ENCODE measurements at places on chromosomes 6 and 20. TPM values are rescaled to one million over a fixed set of nuclear protein-coding genes. Genes with fewer than 3 reads are reported as not detected.

Gene PRR18
- 0.29 TPM for total RNA-seq

DNA sequence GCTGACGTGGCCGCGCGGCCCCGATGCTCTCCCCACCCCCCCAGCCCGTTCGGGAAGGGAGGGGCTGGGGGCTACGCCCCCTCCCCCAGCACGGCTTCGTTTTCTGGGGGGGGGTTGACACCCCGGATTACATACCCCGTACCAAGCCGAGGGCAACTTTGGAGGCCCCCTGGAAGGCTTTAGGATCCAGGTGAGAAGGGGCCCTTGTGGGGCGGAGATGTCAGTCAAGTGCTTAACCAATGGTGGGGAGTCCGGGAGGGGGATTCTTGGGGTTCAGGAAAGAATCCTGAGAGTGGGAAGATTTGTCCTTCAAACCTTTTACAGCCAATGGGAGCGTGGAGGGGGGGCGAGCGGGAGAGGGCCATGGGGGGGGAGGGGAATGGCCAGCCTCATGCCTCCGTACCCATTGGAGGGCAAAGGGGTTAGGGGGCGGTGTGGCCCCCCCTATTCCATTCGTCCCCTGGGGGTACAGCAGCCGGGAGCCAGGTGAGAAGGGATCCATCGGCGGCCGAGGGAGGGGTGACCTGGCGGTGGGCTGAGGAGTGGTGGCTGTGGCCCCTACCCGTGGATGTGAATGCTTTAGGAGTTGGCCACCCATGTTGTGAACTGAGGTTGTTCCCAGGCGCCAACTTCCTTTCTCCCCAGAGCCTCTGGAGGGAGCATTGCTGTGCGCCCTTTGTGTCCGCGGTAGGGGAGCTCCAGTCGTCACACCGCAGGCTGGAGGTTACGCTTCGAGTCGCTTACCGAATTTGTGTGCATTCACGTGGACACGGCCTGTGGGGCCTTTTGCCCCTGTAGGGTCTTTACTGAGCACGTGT, 682 bp downstream of the BRD2 start:
- no peaks in the 10 kb centered on the region for H3K27me3 ChIP-seq
- peak overlapping the region; percentile 100 for H3K27ac ChIP-seq
- peaks cover 19% of the 10 kb centered on the region for H3K36me3 ChIP-seq
- peak; percentile 94 for DNase-seq
- peaks cover 29% of the 10 kb centered on the region for H3K4me1 ChIP-seq
- peak overlapping the region; percentile 95 for H3K4me3 ChIP-seq

GRCh38 chr6:19327661-19328060, 509.5 kb upstream of the ID4 start:
- no peak overlapping the region for H3K4me3 ChIP-seq
- no peak for DNase-seq
- H3K27ac ChIP-seq = no peak overlapping the region
- no peaks in the 10 kb centered on the region for H3K36me3 ChIP-seq
- peaks cover 2% of the 10 kb centered on the region for H3K4me1 ChIP-seq

DNA sequence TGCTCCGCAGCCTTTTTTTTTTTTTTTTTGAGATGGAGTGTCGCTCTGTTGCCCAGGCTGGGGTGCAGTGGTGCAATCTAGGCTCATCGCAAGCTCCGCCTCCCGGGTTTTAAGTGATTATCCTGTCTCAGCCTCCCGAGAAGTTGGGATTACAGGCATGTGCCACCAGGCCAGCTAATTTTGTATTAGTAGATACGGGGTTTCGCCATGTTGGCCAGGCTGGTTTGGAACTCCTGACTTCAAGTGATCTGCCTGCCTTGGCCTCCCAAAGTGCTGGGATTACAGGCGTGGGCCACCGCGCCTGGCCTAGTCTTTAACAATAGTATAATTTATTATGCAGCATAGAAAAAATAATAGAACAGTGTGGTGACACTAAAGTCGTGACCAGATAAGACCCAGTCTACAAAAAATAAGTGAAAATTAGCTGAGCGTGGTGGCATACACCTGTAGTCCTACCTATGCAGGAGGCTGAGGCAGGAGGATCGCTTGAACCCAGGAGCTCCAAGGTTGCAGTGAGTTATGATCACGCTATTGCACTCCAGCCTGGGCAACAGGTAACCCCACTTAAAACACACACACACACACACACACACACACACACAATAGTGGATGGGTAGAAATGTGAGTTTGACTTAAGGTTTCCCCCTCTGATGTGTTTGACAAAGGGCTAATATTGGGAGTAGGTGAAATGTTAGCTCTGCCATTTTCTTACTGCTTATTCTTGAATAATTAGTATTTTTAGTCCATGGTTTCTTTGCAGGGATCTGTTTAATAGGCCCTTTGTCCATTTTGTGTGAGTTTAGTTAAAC, 6.5 kb downstream of the PIM1 start:
- DNase-seq = no peak
- peaks cover 8% of the 10 kb centered on the region for H3K4me1 ChIP-seq

- no peaks in the 10 kb centered on the region for H3K36me3 ChIP-seq
- no peak for DNase-seq
- H3K4me3 ChIP-seq = no peak overlapping the region
- H3K4me1 ChIP-seq = peaks cover 25% of the 10 kb centered on the region
- H3K27ac ChIP-seq = no peak overlapping the region
Measured at GRCh38 chr20:39880890-39881289, 808.1 kb downstream of the MAFB start.
